ENCODE measurements at places on chromosomes 5 and 9. TPM values are rescaled to one million over a fixed set of nuclear protein-coding genes. Genes with fewer than 3 reads are reported as not detected.
A peak's percentile ranks its signal among the peaks of the same experiment; 100 is the strongest.

Gene ARAP3
- total RNA-seq: 9.9 TPM

Gene CDKN2AIPNL
- 33.8 TPM for total RNA-seq

Gene CLTA
- total RNA-seq: 177 TPM

Gene PCDHGA11
- total RNA-seq: not detected

Gene SLC45A2
- not detected for total RNA-seq

Gene MEGF10
- not detected for total RNA-seq

Gene FOXD4
- total RNA-seq: 0.49 TPM

Gene NDST1
- 0.58 TPM for total RNA-seq

Gene ZNF169
- 8.9 TPM for total RNA-seq

- DNase-seq: no peak
Observed at GRCh38 chr5:174725991-174726601, 1.7 kb downstream of the MSX2 start.

DNA sequence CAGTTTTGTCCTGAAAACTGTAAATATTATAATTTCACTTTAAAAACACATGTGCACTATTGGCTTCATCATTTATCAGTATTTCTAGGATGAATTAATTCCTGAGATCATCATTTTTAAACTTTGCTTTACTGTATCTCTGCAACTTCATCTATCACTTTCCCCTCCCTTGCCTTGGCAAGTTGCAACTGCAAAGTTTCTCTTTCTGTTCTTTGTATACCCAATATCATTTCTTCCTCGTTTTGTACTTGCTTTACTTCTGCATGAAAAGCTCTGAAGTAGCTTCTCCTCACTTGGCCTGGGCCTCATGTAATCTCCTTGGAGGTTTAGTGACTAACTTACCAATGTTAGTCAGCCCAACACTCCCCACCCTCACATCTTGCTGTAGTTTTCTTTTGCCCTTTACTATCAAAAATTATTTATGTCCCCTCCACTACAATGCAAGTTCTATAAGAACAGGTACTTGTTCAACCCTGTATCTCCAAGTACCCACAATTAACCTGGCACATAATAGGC lies 12.8 kb downstream of the C5orf63 start:
- DNase-seq: no peak

DNA sequence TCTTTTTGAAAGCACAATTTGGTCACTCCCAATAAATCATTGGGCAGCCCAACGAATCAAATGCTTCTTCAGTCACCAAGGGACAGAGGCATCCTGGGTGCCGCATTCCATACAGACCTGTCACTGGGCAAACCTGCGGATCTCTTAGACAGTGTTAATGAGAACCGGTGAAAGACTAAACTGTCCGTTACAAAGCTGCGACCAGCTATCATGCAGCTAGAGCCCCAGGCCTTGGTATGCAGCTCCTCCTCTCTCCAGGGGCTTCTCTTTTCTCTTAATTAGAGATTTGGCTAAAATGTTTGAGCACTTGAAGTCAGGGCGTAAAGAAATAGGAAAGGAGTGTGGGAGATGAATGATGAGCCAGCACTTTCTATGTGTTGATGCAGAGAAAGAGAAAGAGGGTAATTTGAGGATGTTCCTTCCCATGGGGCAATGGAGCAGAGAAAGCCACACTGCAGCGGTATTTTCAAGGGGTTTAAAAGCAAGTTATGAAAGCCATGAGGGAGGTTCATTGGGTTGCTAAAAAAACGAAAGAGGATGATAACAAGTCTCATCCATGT lies 175.3 kb downstream of the RFK start:
- no peak for DNase-seq

DNA sequence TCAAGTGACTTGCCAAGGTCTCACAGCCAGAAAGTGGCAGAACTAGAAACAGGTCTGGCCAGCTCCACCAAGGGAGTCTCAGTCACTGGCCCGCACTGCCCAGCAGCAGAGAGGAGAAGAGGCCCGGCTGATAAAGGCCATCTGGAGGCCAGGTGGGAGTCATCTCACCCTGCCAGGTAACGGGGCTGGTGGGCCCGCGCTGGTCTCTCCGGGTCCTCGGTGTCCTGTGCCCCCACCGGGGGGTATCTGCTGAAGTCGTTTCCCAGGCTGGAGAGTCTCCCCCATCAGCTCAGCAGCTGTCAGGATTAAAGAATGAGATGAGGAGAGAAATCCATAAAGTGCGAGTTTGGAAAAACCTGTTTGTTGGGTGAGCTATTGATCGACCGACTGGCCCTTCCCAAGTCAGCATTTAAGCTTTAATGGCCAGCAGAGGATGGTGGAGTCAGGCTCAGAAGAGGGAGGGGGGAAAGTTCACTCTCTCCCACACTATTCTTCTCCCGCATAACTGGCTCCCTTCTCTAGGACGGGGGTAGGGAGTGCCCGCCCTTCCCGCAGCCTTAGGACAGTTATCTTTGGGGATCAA lies 30.3 kb downstream of the LMX1B start:
- DNase-seq: no peak

DNA sequence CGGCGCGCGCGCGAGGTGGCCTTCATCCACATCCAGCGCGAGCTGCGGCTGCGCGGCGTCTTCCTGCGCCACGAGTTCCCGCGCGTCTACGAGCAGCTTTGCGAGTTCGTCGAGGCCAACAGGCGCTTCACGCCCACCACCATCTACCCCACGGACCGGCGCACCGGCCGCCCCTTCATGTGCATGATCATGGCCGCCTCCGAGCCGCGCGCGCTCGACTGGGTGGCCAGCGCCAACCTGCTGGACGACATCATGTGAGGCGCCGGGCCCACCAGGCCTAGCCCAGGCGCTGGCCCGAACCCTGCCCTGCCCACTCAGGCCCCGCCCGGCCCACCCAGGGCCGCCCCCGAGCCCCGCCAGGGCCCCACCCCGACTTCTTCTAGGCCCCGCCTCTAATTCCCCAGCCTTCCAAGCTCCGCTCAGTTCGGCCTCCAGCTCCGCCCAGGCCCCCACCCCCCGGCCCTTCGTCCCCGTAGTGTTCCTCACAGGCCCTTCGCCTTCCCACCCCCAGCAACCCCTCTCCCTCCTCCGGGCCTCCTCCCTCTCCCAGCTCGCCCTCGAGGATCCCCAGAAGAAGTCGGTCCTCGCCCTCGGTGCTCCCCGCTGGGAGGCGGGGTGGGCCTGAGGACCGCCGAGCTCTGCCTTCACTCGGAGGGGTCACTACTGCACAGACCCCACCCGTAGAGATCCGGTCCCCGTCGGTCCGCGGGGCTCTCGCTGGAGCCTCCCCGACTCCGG lies 2.0 kb upstream of the PHPT1 start:
- no peak for DNase-seq

GRCh38 chr9:4277531-4277991 lies 22.3 kb downstream of the GLIS3 start:
- no peak for DNase-seq

- DNase-seq: no peak
Observed at GRCh38 chr5:59387127-59387526, 506.4 kb downstream of the PDE4D start.

DNA sequence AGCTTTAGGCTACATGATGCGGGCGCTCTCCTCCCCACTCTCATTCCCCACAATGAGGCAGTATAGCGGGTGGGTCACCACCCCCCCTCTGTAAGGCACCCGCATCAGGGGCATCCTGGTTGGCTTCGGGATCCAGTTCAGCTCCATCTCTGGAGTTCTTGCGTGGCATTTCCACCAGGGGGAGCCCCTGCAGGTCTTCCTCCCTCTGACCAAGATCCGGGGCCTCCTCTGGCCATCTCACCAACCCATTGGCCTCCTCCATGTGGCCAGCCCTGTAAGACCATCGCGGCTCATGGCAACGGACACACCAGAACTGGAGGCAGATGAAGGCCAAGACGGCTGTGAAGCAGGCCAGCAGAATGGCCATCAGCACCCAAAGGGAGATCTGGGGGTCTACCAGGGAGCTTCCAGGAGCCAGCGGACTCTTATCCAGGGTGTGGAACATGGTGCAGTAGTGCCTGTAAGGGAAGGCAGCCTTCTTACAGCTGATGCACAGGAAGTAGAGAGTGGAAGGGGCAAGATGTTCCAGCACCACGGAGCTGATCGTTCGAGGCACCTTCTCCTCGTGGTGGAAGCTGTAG lies 77.0 kb downstream of the CYFIP2 start:
- DNase-seq: peak; percentile 52

DNA sequence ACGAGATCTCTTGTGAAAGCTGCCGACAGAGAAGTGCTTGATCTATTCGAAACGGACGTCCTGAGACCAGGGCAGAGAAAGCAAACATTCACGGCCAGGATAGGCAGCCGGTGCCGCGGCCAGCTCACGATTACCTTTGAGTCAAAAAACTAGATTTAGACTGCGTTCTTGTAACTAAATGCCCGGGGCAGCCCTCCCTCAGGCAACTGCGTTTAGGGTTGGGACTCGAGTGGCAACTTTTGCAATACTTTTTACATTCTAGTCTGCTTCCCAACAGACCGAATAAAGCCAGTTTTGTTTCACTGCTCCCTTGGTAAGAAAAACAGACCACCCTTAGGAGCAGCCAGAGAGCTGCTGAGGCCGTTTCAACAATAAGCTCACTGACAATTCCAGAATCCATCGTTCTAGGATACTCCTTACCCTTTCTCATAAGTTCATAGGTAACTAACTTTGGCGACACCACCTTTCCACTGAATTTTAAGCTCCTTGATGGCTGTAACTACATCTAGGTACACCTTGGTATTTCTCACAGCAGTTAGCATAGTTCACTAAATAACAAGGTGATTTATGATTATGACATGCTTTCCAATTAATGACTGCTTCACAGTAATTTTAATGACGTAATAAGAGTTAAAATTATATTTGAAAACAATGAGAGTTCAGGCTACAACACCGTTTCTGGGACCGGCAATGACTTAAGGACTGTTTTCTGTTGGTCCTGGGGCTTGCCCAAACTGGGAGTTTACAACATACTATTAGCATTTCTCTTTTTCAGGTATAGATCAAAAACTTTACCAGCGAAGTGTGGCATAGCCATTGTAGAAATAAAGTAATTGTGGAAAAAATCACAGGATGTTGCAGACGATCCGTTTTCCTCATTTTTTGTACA lies 899 bp upstream of the RAPGEF6 start:
- no peak for DNase-seq

DNA sequence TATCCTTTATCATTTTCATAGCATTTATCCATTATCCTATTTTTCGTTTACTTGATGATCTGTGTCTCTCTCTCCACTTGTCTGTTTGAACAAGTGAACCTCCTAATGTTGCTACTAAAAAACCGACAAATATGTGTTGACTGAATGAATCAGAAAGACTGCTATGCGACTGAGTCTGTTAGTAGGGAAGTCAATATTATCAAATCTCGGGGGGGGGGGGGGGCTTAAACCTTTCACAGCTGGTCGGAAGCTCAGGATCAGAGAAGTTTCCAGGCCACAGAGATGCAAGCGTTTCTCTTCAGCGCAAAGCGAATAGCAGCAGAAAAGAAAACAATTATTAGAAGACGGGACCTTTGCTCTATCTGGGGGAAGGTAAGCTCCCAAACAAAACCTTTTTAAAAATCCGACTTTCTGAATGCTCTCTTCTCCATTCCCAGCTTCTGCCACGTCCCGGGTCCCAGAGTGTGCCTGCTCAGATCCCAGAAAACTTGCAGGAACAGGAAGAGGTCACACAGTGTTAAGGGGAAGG lies 412 bp downstream of the RIOK2 start:
- DNase-seq: no peak

All from activated CD8-positive, alpha-beta memory T cell treated with anti-CD3 and anti-CD28 coated beads, Interleukin-2, amount 10 ng/mL, durations not matched to agents 7 days and 5 days (primary cell).